ENCODE measurements at places on chromosomes 6 and 20.

DNA sequence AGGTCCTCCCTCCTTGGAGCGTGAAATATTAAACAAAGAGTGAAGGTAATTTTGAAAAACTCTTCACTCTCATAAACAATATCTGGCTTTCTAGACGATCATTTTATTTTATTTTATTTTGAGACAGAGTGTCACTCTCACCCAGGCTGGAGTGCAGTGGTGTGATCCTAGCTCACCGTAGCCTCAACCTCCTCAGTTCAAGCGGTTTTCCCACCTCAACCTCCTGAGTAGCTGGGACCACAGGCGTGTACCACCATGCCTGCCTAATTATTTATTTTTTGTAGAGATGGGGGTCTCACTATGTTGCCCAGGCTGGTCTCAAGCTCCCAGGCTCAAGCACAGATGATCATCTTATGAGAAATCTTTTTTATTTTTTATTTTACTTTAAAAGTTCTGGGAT is 16.4 kb downstream of the ZNF831 start:
- DNase-seq: no peak

- DNase-seq: peak; percentile 92
Observed at GRCh38 chr20:49775229-49775693, 37.4 kb upstream of the SLC9A8 start.

DNA sequence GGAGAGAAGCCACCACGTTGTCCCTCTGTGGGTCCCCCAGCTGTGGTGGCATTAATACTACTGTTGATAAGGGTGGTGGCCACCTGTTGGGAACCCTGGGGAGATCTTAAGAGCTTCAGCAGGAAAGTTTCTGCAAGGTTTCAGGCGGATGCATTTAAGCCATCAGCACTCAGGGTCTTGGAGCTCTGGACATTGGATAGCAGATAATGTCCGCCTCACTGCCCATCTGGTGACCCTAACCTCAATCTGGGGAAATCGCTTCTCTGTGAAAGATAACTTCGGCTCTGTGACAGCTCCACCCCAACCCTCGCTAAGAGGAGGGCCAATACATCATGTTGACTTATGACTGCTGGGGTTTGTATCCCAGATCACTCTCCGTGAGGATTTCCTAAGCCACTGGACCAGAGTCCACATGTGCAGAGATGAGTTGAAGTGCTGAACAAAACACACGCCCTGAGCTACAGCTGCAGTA is 92.9 kb downstream of the FOXC1 start:
- DNase-seq: no peak

DNA sequence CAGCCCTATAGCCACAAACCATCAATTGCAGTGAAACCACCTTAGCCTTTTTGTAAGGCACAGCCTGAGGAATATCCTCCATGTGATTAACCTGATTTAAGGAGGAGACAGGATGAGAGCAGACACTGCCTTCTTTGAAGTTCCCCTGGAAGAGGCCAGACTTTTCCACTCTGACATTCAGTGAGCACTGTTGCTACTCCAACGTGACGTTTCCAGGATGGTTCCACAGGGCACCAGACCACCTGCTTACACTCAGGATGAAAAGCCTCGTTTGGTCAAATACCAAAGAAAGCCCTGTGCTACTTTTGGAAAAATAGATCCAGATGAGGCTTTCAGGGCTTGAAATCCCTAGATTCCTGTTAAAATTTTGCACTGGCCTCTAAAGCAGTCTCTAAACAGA is 1102.1 kb upstream of the FLRT3 start:
- DNase-seq: no peak

DNA sequence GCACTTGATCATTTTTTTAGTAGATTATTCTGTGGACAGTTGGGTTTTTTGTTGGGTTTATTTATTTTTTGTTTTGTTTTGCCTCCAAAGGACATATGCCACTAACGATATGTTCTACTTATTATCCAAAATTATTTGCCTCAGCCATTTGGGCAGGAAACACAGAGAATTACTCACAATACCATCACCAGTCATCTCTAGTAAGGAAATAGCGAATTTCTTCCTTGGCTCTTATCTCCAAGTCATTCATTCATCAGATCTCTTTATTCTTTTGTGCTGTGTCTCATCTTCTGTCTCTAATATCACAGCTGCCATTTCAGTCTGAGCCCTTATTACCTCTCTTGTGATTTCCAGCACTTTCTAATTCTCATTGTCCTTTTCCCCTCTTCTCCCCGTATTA is 130.4 kb upstream of the SMLR1 start:
- no peak for DNase-seq
